ENCODE measurements at places on chromosomes 6 and 20.

DNA sequence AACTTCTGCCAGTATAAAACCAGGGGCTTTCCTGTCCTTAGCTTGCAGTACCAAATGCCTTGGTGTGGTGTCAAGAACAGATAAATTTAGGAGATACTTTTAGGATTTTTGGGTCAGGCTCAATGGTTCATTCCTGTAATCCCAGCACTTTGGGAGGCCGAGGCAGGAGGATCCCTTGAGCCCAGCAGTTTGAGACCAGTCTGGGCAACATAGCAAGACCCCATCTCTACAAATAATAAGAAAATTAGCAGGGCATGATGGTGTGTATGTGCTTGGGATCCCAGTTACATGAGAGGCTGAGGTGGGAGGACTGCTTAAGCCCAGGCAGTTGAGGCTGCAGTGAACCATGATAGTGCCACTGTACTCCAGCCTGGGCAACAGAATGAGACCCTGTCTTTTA lies 3.2 kb upstream of the ZBTB12 start:
- no peak for DNase-seq

DNA sequence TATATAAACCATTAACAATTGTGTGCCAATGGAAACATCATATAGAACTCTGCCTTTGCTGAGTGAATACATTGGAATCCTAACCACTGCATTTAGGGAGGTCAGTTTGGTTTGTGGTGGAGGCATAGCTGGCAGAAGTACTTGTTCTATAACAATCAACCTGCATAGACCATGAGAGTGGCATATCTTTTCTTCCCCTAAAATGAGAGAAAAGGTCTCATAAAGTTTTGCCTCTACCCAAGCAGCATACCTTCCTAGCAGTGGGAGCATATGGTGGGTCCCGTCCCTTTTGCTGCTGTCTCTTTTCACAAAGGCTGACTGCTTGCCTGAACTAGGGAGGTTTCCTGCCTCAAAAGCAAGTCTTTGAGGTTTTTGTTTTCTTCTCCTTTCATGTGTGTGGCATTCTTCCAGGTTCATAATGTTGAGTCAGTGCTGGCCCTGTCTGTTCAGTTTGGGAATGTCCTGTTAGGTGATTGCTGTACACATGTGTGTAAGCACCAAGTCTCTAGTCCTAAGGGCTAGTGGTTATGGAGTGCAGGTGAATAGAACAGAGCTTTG lies 61.2 kb upstream of the SUPT3H start:
- DNase-seq = no peak

GRCh38 chr6:81138236-81138635 lies 614.2 kb downstream of the TENT5A start:
- no peak for DNase-seq

DNA sequence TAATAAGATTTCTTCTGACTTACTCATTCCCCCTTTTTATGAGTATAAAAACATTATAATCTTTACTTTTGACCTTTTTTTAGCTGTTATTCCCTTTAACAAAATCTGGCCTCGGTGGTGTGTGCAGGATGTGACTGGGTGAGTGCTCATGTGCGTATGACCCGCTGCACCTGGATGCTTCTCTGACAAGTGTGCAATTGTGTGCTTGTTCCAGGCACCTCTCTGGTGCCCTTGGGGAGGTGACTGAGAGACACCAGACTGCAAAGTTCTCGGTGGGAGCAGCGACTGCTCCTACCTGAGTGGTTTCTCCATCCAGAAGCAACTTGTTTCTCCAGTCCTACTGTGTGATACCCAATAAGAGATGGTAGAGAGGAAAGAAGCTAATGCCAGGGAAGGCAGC lies 65.0 kb downstream of the ISM1 start:
- no peak for DNase-seq

GRCh38 chr20:4088766-4089165 lies 73.4 kb upstream of the RNF24 start:
- DNase-seq = no peak

DNA sequence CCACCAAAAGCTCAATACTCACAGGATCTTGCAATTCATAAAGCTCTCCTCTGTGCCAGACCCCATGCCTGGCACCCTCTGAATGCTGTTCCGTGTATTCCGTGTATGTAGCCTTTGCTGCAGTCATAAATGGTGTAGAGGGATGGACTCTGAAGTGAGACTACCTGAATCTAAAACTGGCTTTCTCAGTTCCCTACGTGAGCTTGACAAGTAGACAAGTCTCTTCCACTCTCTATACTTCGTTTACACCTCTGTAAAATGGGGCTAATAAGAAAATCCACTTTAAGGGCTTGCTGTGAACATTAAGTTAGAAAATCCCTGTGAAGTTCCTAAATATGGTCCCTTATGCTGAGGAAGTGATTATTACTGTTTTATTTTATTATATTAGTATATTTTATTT lies 31.5 kb downstream of the PPP1R16B start:
- DNase-seq = no peak

DNA sequence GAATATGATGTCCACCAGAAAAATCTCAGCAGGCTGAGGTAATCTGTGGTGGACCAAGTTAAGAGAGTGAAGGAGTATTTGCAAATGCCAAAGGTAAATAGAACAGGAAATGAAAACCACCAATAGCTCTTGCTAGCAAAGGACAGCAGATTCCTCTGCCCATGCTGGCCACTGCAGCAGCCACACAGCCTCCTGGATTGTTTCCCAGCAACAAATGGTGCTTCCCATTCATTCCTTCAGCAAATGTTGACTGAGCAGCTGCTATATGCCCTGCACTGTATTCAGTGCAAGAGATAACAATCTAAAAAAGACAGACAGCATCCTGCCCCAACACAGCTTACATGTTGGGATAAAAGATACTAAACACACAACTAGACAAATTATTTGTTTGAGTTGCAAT lies 11.0 kb downstream of the ROS1 start:
- DNase-seq = no peak

DNA sequence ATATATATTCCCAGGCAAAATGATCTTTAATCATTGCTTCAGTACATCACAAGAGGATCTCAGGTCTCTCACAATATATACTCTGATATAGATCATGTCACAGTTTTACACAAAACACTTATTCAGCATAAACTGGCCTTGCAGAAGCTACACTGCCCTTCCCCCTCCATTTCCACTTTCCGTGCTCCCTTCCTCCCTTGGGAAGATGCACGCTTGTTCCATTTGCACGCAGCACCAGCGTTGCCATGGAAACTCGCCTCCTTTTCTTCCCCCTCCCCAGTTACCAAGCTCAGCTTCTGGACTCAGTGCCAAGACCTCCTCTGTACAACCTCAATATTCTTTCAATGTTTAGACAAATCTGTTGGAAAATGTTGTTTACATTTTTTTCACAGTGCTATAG lies 154.6 kb downstream of the RFPL4B start:
- DNase-seq = peak; percentile 89

DNA sequence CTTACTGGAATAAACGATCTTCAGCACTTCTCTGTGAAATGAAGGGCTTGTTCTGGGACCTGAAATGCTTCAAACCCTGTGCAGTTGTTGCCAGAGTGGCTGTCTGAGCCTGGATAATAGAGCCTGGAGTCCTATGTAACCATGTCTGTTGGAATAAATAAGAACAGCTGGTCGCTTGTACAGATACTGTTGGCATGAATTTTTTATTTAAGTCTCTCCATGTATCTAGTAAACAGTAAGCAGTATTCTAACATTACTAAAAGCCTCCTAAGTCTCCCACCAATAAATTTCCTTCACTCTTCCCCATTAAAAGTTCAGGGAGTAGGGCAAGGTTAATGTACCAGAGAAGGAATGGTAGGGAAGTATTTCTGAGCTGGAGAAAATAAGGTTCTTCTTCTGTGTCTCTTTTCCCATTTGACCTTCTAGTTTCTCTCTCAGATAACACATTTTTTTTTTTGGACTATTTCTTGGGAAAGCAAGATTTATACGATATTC lies 227.5 kb downstream of the PRL start:
- no peak for DNase-seq

DNA sequence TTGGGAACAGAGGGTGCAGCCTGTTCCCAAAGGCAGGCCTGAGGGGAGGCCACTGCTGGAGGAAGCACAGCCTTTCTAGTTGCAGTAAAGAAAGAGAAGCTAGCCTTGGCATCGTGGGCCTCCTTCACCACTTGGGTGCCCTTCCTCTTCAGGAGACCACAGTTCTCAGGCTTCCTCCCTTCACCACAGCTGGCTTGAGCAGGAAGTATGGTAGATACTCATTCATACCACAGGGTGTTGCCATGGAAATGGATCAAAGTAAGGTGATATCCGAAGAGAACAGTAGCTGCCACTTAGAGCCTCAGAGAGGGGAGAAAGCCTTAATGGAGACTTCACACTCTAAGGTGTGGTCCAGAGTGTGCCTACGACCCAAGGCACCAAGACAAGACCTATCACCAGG lies 120.4 kb upstream of the RIPOR2 start:
- DNase-seq = no peak

GRCh38 chr6:35176301-35177024 lies 35.3 kb upstream of the TCP11 start:
- DNase-seq = no peak

GRCh38 chr20:10076126-10077080 lies 41.6 kb downstream of the ANKEF1 start:
- DNase-seq = no peak

GRCh38 chr20:33320006-33320405 lies 37.0 kb downstream of the BPIFB1 start:
- DNase-seq = no peak

DNA sequence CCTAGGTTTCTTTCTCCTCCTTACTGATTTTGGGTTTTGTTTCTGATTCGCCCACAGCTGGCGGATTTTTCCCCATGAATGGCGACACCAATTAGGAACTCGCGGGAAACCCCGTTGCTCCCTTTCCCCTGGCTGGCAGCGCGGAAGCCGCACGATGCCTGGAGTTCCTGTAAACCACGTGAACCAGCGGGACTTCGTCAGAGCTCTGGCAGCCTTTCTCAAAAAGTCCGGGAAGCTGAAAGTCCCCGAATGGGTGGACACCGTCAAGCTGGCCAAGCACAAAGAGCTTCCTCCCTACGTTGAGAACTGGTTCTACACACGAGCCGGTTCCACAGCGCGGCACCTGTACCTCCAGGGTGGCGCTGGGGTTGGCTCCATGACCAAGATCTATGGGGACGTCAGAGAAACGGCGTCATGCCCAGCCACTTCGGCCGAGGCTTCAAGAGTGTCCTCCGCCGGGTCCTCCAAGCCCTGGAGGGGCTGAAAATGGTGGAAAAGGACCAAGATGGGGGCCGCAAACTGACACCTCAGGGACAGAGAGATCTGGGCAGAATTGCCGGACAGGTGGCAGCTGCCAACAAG lies 3.2 kb upstream of the SEC23B start:
- no peak for DNase-seq

GRCh38 chr6:157067507-157067906 lies 255.8 kb downstream of the TMEM242 start:
- DNase-seq = no peak

DNA sequence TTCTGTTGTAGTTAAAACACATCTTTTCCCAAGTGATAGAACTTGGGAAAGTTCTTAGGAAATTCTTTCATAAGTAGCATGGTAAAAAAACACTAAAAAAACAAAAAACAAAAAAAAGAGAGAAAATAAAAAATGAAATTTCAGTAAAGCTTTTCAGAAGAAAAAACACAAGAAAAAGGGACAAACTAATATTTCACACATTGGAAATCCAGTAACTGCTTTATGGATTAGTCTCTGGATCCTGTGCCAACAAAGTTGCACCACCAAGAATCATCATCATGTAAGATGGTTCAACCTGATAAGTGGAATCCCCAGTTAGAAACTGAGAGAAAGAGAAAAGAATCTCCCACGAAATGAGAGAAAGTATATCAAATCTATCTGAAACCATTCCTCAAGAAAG lies 144.2 kb downstream of the GMDS start:
- DNase-seq = no peak

DNA sequence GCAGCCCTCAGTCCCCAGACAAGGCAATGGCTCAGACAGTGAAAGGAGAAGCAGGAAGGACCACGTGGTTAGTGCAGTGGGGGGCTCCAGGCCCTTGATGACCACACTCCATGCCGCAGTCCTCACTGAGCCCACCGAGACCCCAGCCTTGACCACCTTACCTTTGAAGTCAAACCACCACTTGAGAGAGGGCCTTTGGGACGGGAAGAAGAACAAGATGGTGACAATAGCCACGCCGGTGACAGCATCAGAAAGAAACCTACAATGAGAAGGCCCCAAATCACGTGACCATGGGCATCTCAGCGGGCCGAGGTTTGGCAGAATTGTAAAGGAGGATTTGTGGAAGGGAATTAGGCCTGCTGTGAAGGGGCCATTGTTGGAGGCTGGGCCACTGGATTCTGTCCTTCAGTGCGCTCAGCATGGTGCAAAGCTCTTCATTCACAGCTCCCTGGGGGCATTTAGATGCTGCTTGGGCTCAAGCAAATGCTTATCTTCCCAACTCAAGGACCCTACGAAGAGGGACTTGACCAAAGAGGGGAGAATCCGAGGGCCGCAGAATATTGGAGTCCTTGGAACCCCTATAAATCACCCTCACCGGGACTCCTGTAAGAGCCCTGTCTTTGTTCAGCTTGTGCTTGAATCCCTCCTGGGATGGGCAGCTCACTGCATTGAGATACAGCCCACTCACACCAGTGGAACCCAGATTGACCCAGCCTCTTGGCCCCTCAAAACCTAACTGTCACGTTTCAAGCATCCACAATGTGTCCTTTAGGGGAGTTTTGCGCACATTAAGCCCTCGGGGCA lies 33.2 kb upstream of the OCSTAMP start:
- DNase-seq = peak; percentile 58

DNA sequence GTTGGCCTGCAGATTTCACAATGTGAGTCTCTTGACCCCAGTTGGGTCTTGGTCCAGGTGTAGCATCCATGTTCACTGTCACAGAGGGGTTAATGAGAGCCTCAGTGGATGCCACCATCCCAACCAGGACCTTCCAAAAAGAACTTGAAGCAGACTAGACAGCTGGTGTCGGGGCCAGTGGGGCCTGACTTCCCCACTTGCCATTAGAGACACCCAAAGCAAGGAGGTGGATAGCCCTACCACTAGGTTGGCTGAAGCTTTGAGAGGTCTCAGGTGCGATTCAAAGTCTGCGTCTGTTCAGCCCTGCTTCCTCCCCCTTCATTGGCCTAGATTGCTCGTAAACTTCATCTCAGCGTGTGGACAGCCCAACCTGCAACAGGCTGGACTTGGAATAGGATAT lies 196.4 kb upstream of the RREB1 start:
- DNase-seq = no peak

DNA sequence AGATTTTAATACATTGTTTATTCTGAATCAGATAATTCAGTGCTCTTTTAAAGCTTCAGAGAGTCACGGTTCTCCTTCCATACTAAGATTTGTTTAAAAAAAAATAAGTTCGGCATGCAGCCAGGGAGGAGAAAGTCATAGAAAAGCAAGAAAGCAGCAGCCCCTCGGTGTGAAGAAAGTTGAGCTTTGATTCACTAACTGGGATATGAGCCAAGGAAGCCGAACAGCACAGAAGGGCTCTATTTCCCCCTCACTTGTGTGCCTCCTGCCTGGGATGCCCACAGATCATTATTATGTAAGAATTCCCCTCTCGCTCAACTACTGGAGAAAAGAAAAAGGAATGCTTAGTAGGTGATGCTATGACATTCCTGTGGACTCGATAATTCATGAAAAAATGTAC lies 69.3 kb upstream of the SYNJ2 start:
- DNase-seq = peak; percentile 92

Data from Ammon's horn (tissue), 1 donor.